ENCODE measurements at places on chromosomes 12 and 14.

GRCh38 chr14:47040550-47040949, 389.0 kb upstream of the RPL10L start:
- peak; percentile 61 for DNase-seq

GRCh38 chr14:68822132-68822651, 29.3 kb upstream of the ZFP36L1 start:
- no peak for DNase-seq

DNA sequence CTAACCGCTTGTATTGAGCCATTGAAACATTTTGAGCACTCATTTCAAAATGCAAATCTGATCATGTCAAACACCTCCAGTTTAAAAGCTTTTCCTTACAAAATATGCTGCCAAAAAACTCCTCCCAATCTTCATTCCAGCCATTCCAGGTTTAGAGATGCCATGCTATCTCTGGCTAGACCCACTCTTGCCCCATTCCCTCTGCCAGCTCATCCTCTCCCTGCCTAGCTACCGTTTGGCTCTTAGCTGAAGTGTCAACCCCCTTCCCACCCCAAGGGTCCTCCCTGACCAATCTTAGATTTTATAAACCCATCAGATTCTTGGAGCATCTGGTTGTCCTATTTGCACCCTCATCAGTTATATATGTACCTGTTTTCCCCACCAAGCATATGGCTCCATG, 75.0 kb downstream of the SCAF11 start:
- no peak for DNase-seq

DNA sequence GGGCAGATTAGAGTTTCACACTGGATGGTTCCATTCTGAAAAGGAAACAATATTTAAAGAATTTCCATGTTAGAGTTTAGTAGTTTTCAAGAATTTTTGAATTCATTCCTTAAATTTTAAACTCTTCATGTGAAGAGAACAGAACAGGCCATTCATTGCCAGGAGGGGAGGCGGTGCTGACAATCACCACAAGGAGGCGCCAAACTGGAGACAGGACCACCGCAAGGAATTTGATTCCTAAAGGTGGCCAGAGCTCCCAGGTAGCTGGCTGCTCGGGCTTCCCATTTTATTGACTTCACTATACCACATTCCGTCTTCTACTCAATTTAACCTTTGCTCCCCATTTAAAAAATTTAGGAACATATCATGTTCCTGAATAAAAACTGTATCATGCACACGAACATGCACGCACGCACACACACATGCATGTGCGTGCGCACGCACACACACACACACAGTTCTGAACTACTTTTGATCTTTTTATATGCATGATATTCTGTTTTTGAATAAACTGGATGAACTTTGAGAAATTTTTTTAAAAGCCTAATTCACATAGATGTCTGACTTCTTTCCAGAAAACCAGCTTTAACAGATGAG, 101.2 kb downstream of the NELL2 start:
- peak; percentile 41 for DNase-seq

DNA sequence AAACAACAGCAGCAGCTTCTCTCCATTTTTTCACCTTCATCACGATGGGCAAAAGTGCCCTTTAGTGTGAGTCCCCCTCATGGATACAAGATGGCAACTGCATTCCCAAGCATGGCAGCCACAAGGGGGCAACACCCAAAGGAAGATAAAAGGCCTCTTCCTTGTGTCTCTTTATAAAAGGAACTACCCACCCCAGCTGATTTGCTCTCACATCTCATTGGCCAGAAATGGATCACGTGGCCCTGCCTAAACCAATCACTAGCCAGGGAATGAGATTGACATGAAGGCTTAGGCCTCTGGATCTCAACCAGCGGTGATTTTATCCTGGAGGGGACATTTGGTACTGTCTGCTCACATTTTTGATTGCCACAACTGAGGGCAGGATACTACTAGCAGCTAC, 21.9 kb upstream of the IFT81 start:
- DNase-seq: peak; percentile 85

GRCh38 chr14:106872611-106873446, 1346.4 kb downstream of the TMEM121 start:
- DNase-seq: peak; percentile 73

GRCh38 chr12:19273482-19274330, 144.2 kb downstream of the PLEKHA5 start:
- DNase-seq: no peak

GRCh38 chr12:108297424-108297823, 41.7 kb downstream of the CMKLR1 start:
- no peak for DNase-seq

GRCh38 chr12:85065837-85066482, 29.8 kb downstream of the LRRIQ1 start:
- DNase-seq: no peak

DNA sequence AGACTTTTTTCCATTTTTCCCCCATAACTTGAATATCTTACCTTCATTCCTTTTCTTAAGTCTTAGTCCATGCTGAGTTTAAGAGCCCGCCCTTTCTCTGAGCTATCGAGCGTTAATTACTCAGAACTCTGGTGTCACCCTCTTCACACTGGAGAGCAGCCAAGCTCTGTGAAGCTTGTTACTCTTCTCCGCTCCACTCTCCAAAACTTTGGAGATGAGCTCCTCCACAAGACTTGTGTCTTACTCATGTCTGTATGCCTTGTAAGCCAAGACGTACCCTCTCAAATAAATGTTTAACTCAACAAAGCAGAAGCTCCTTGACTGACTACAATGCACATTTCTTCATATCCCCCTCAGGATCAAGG, 54.7 kb downstream of the DICER1 start:
- no peak for DNase-seq

DNA sequence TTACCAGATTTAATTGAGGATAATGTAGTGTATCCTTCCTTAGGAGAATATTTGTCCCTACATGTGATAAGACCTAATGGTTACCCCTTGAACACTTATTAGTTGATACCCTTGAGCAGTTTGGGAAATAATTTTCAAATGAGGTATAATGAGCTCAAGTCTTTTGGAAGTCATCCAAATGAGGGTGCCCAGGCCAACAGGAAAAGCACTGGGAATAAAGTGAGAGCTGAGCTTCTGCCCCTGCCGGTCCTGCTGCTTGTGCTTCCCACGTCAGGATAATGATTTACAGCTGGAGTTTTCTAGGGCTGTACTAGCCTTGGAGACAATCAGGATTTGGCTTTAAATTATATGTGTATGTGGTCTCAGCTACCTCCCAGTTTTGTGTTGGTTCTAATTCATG, 178.8 kb upstream of the FRMD6 start:
- peak; percentile 77 for DNase-seq

DNA sequence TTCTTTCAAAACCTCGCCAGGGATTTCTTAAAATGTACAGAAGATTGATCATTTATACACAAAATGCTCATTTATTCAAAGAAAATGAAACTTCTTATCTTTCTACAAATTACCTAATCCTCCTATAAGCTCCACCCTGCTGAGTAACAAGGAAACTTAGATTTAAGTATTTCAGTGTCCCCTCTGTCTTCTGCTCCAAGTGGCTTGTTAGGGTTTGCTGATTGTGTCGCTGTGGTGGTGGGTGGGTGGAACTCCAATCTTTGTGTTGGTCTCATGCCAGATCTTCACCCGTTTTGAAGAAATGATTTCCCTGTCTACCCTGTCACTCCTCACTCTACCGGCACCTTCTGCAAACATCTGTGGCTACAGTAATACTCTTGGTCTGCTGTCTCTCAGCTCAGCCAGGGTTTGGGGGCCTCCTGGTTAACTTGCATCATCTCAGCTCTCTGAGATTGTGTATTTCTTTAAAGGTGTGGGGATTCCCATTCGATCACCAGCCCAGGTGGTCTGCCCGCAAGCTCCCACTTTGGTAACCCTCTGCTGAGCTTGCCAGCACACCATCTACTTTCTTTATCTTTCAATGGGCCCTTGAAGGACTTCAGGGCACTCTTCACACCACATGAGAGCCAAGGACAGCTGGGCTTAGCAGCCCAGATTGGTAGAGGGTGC, 73.8 kb downstream of the DRAM1 start:
- no peak for DNase-seq

DNA sequence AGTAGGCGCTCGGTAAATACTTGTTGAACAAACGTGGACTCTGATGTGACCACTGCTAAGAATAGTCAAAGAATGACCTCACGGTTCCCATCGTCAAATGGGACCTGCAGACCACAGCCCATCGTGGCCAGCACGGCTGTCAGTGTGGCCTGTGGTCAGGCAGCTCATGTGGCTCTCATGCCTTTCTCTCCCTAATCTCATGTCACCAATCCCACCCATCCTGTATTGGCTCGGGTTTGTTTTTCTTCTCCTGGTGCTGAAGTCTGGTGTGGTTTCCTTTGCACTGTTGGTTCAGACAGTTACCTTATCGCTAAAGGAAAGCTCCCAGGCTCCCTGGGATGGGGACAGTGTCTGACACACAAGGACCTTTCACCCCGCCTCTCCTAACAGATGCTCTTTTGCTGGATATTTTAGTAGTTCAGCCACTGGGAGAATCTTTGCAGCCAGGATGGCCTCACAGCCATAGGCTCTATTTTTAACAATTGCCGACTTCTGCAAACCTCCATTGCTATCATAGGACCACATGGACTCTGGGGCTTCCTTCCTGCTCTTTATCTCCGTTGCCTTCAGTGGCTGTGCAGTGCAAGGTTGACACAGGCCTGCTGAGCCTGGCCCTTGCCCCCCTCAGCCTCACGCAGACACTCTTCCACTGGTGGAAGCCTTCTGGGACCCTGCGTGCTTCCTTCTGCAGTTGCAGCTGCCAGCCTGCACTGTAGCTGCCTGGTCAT, 293.1 kb upstream of the FKBP4 start:
- no peak for DNase-seq

GRCh38 chr12:95790917-95791849, 619 bp upstream of the NTN4 start:
- DNase-seq: peak; percentile 20

- DNase-seq: no peak
Observed at GRCh38 chr14:71693381-71693780, 238.8 kb upstream of the RGS6 start.

- no peak for DNase-seq
Observed at GRCh38 chr12:130526813-130527212, 189.1 kb downstream of the PIWIL1 start.

DNA sequence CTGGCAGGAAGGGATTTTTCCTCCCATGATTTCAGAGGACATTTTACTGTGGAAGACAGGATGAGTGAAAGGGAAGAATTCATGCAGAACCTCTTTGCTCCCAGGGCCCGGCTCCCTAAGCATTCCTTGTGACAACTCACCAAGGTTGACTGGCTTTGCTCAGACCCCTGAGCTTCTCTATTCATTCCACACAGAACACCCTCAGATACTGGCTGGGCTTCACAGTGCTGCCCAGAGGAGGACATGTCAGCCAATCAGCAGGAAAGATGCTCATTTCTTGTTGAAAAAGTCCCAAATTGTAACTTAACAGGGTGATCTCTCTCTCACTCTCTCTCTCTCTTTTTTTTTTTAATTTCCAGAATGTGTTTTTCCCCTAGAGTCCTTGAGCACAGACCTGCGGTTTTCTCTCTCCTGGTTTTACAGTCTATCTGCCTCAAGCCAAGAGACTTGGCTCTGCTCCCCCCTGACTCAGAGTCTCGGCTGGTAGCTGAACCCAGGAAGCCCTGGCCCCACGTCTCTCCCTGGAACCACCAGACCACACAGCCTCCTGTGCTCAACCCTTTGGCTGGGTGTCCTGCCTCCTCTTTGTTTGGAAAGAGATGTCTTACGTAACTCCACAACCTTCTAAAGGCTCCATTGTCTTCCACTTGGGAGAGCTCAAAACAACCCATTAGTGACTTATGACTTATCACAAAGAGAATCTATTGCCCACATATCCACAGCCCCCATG, 43.9 kb downstream of the SSPN start:
- DNase-seq: no peak

DNA sequence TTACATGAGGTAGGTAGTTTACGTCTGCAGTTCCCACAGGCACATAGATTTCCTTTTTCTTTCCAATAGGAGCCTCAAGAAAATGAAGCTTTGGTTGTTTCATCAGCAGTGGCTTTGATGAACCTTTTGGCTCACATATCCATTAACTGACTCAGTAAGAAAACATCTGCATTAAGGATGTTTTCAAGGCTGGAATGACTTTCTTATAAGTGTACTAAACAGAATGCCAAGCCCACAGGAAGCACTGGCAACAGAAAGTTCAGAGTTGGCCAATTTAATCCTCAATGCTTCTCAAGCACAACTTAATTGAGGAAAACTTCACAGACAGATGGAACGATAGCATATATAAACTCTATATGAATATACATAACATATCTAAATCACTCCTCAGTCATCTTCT, 63.5 kb downstream of the ST8SIA1 start:
- no peak for DNase-seq

GRCh38 chr12:49276304-49277290, 11.7 kb downstream of the TUBA1C start:
- DNase-seq: peak; percentile 41

DNA sequence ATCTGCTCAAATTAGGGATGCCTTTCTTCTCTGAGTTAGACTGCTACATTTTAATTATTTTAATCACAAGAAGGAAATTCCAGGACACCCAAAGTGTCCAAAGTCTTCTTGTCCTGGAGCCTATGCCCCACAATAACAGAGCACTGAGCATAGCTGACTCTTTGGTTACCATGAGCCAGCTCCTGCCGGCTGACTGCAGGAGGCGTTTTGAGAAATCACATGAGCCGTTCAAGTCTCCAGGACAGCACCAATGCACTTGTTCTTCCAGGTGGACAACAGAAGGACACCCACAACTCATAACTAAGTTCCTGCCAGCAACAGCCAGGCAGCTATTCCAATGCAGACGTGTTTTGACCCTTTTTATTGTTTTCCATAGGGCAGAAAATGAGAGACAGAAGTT, 46.0 kb upstream of the SRSF5 start:
- DNase-seq: no peak

- DNase-seq: peak; percentile 79
Observed at GRCh38 chr12:48977290-48978281, 536 bp upstream of the WNT1 start.

DNA sequence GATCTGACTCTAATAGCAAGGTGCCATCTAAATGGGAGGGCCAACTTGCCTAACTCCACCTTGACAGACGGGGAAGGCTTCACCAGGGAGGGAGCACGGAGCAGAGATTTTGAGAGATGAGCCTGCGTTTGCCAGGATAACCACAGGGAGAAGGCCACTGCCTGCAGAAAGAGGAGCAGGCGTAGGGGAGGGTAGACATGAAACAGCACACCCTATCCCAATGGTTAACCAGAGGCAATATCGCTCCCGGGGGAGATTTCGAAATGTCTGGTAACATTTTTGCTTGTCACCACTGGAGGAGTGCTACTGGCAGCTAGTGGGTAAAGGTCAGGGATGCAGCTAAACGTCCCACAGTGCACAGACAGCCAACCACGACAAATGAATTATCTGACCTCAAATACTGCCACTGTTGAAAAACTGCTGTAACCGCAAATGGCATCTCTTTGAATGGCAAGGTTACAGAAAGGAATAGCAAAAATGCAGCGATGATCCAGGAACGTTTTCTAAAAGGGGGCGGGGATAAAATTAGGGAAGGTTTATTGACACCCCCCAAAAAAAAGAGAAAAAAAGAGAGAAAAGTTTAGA, 126.0 kb upstream of the ATF7IP start:
- DNase-seq: peak; percentile 19

DNA sequence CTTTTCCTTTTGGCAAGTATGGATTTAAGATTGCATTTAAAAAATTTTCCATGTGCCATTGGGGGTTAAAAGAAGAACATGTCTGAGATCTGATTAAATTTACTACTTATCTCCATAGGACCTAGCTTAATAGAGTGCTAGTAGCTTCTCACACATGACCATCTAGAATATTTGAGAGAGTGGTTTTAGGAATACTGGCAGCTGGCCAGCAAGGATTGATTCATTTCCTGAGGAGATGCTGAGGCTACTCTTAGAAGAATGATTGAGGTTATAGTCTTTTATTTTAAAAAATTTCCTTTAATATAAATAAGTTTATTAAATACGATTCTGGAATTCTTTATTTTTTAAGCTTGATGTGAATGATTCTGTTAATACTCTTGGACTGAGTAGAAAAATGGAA, 56.2 kb downstream of the MIPOL1 start:
- no peak for DNase-seq

Data from WERI-Rb-1 (cell line).